ENCODE measurements at places on chromosomes 11 and 22.

DNA sequence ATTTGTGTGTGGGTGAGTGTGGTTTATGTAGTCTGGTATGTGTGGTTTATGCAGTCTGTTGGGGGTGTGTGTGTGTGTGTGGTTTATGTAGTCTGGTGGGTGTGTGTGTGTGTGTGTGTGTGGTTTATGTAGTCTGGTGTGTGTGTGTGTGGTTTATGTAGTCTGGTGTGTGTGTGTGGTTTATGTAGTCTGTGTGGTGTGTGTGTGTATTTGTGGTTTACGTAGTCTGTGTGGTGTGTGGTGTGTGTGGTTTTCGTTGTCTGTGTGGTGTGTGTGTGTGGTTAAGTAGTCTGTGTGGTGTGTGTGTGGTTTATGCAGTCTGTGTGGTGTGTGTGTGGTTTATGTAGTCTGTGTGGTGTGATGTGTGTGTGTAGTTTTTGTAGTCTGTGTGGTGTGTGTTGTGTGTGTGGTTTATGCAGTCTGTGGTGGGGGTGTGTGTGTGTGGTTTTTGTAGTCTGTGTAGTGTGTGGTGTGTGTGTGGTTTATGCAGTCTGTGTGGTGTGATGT, 26.2 kb upstream of the PARVG start:
- DNase-seq, result no peak

DNA sequence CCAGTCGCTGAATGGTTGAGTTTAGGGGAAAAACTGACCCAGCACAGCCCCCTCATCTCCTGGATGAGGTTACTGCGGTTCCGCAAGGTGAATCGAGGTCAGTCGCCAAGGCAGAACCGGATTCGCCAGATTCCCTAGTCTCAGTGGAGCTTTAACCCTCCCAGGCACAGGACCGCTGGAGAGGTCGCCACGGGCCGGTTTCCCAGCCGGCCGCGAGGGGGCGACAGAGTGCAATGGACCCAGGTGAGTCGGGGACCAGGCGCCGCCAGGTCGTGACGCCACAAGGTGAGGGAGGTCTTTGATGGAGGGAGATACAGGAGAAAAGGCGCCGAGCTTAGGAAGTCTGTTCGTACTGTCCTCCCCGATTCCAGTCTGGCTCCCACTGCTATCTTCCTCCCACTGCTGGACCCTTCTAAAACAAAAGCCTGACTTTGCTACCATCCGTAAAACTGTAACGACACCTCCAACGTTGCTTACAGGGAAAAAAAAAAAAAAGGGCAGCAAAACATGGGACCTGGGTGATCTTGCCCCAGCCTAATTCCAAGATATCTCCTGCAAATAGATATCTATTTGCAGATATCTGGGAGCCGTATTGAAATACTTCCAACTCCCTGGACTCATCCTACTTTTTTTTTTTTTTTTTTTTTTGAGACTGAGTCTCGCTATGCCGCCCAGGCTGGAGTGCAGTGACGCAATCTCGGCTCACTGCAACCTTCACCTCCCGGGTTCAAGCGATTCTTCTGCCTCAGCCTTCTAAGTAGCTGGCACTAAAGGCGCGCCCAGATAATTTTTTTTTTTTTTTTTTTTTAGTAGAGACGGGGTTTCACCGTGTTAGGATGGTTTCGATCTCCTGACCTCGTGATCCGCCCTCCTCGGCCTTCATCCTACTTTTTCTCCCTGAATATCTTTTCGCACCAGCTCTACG, 1.4 kb upstream of the GGA1 start:
- no peak for DNase-seq

DNA sequence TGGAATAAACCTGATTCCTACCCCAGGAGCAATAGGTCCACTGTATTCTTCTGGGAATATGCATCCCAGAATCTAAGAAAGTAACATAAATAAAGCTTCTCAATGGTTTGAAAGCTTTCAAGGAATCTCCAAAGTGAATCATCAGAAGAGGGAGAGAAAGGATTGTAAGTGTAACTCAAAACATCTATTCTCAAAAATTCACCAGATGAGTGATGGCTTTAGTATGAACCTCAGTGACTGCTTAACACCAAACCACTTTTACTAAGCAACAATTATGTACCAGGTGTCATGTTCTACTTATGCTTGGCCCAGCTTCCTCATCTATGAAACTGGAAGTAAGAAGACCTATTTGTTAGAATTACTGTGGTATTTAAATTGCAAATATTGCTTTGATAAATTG, 7.4 kb downstream of the RAB38 start:
- no peak for DNase-seq

DNA sequence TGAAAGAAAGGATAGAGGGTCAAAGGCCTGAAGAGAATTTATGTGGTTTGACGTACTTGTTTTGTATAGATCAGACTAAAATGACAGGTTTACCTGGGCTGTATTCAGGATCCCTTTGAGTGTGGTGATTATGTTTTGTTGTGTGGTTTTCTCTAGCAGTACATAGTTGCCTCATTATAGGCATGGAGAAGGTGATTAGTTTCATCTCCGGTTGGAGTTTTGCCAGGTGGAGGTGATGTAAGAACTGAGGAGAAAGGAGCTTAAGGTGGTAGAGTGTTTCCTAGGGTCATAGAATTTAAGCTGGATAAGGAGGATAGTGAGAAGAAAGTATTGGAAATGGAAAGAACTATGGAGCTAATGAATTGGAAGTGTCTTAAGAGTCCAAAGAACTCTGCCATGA, 229.0 kb downstream of the TMEM135 start:
- no peak for DNase-seq

DNA sequence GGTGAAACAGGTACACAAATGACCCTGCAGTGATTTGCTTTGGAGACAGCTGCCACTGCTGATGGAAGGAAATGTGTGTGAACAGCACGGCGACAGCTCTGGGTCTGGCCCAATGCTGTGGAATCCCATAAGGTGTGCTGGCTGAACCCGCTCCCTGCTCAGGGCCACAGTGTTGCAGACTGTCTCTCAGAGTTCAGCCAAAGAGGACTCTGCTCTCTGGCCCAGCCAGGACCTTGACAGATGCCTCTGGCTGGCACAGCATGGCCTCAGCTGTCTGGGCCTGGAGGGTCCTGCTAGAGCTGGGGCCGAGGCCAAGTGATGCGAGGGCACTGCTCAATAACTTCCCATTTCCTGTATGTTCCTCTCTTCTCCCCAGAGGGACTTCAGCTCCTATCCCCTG, 5.3 kb upstream of the ABCC8 start:
- DNase-seq, result no peak

DNA sequence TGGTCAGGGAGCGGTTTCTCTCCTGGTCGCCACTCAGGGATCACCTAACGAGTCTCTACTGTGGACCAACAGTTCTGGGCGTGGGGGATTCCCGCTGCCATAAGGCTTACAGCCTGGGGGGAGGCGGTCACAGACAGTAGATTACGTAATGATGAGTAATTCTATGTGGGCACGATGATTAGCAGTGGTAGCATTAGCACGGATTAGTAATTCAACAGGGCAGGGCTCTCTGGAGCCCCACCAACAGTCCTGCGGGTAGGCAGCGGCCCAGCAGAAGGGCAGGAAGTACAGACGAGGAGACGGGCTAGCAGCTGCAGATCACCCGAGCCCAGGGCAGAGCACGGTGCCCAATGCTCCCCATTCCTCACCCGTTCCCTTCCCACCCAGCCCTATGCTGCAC, 3.6 kb downstream of the SHISAL1 start:
- DNase-seq, result no peak

- DNase-seq, result no peak
Observed at GRCh38 chr11:69947059-69947792, 128.0 kb upstream of the FGF3 start.

GRCh38 chr11:114820621-114821020, 142.3 kb downstream of the NXPE2 start:
- no peak for DNase-seq

DNA sequence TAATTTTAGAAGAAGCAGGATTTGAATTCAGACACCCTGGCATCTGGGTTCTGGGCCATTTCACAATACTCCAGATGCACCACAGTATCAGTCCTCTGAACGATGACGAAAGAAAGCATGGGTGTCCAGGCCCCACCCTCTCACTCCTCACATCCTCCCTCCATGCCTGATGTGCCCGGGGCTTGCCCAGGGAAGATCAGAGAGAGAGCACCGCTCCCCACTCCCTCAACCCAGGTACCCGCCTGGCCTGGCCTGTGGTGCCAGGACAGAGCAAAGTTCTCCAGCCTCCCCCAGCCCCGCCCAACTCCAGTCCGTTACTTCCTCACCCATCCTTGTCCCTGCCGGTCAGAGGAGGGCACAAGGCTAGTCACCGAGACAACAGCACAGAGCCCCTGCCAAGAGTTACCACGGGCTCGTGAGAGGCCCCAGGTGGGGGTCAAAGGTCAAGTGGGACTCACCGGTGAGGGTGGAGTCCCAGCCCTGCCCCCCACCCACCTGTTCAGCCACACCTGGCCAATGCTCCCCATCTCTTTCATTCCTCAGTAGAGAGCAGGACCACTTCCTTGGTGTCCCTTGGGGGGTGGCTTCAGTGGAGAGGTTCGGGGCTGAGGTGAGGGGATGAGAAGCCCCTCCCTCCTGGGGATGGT, 8.1 kb downstream of the BCL9L start:
- DNase-seq, result no peak

DNA sequence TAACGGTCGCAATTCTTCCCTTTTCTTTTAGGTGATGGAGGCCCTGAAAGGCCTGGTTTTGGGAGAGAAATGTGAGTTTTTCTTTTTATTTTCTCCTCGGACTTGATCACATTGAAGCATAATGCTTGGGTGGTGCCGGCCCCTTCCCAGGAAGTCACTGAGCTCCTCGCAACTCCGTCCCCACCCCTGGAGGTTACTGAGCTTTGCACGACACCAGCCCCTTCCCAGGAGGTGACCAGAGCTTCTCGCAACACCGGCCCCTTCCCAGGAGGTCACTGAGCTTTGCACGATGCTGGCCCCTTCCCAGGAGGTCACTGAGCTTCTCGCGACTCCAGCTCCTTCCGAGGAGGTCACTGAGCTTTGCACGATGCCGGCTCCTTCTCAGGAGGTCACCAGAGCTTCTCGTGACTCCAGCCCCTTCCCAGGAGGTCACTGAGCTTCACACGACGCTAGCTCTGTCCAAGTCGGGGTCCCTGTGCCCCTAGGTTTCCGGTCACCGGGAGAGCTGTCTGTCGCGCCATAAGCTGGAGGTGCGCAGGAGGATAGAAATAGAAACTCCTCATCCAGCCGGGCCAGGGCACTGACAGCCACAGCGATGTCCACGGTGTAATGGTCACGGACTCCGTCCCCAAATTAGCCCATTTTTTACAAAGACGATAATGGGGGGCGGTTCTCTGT, 586.4 kb downstream of the BRD1 start:
- no peak for DNase-seq

- DNase-seq, result no peak
Observed at GRCh38 chr11:86954269-86955110, 705 bp downstream of the FZD4 start.
